ENCODE measurements at places on chromosomes 2 and 18.

DNA sequence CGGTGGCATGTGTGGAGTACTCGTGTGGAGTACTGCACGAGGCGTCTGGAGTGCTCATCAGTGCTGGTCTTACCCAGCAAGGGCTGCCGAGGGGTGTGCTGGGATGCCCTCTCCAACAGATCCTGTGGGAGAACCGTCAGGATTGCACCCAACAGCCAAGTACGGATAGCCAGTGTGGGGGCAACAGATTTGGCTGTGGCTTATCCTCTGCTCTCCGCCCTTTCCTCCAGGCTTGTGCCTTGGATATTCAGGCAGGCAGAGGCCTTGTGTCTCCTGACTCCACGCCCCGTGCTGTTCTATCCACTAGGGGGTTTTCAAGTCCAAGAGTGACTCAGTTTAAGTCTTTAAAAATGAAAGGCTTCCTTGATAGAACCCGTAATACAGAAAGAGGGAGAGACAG, 321.0 kb upstream of the HS6ST1 start:
- peak; percentile 10 for DNase-seq

DNA sequence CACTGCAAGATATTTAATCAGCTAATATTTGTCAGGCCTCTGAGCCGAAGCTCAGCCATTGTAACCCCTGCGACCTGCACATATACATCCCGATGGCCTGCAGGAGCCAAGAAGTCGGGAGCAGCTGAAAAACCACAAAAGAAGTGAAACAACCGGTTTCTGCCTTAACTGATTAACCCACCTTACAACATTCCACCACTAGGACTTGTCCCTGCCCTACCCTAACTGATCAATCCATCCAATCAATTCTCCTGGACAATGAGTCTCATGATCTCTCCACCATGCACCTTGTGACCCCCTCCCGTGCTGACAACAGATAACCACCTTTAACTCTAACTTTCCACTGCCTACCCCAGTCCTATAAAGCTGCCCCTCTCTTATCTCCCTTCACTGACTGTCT, 945.4 kb upstream of the GYPC start:
- no peak for DNase-seq

- no peak for DNase-seq
These were observed 59.8 kb downstream of the MEIS1 start for GRCh38 chr2:66494708-66495107.

DNA sequence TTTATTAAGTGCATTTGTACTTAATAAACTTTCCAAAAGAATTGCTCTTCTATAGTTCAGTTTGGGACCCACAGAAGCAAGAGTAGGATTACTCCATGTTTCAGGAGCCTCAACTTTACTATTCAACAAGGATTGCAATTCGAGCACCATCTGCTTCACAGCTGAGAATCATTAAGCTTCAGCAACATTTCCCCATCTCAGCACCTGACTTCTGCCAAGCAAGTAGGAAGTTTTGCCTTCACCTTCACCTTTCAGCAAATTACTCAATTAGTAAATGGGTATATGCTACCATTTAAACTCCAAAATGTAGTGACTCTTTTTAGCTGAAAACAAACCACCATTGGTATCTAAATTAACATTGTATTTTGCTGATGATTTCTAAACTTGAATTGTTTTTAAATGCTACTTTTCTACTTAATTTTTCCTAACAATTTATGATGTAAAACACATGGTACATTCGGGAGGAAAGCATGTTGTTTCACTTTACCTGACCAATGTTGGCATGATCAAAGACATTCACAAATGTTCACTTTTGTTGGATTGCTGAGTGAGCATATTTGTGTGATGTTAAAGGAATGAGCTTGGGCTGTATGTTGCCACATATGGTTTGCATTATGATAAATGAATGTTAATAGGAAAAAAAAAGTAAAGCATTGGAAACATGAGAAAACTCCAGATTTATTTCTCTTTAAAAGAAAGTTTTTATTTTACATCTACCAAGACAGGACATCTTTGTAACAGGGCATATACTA, 159.2 kb downstream of the GULP1 start:
- DNase-seq, result no peak

GRCh38 chr18:54690198-54690597, 99.2 kb downstream of the DYNAP start:
- no peak for DNase-seq
